Muscle of back (tissue), 13 donors: ENCODE measurements at places on chromosomes 11 and 22. TPM values are rescaled to one million over a fixed set of nuclear protein-coding genes. Genes with fewer than 3 reads are reported as not detected.

Gene SCGB2A2
- not detected for polyA plus RNA-seq

Gene PARVG
- 2.0 TPM for polyA plus RNA-seq

Gene OR5B21
- not detected for polyA plus RNA-seq

Gene MMP13
- polyA plus RNA-seq, result 0.08 TPM
